CD8-positive, alpha-beta memory T cell (primary cell): ENCODE measurements at places on chromosomes 1 and 21. TPM values are rescaled to one million over a fixed set of nuclear protein-coding genes. Genes with fewer than 3 reads are reported as not detected.

Gene RAB29
- 169 TPM for polyA plus RNA-seq

Gene DENND2C
- 0.47 TPM for polyA plus RNA-seq

Gene CFHR3
- not detected for polyA plus RNA-seq

Gene THEMIS2
- polyA plus RNA-seq, result 63.3 TPM

Gene DNASE2B
- polyA plus RNA-seq, result not detected

Gene AMY1C
- polyA plus RNA-seq, result not detected

Gene TMEM200B
- 0.12 TPM for polyA plus RNA-seq
